ENCODE measurements at places on chromosomes 6 and 20.

GRCh38 chr20:46808565-46808964 lies 86.1 kb upstream of the EYA2 start:
- DNase-seq: no peak

GRCh38 chr20:20454367-20454766 lies 86.5 kb downstream of the INSM1 start:
- no peak for DNase-seq

GRCh38 chr6:46400898-46401297 lies 90.4 kb downstream of the RCAN2 start:
- DNase-seq: no peak

GRCh38 chr6:3138341-3138740 lies 19.0 kb downstream of the TUBB2A start:
- no peak for DNase-seq

DNA sequence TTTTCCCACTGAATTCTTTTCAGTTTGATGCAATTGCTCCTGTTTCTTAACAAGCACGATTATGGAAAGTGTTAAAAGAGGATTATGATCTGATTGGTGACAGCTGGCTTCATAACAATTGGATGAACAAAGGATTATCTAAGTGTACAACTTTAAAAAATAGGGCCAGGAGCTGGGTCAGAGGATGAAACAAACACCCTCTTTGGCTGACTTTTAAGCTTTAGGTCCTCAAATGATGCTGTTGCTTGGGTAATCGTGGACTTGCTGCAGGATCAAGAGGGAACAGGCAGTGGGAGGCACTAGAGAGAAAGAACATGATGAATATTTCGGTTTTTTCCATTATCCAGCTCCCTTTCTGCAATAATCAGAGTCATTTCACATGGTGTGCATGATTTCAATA lies 35.5 kb upstream of the TMX4 start:
- DNase-seq: no peak

DNA sequence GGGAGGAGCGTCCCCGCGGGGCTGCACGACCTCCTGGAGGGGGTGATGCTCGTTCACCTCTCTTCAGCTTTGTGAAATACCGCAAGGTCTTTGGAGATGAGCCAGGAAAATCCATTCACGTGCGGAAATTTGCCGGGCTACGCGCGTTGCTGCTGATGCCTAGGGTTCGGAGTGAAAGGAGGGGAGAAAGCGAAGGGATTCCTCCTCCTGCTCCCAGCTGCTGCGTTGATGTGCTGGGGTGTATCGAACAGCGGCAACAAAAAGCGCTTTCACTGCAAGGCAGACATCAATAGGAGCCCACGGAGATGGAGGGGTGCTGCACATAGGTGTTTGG lies 391 bp upstream of the B3GAT2 start:
- no peak for DNase-seq

- no peak for DNase-seq
Measured at GRCh38 chr6:144729502-144729901, 444.4 kb downstream of the UTRN start.

DNA sequence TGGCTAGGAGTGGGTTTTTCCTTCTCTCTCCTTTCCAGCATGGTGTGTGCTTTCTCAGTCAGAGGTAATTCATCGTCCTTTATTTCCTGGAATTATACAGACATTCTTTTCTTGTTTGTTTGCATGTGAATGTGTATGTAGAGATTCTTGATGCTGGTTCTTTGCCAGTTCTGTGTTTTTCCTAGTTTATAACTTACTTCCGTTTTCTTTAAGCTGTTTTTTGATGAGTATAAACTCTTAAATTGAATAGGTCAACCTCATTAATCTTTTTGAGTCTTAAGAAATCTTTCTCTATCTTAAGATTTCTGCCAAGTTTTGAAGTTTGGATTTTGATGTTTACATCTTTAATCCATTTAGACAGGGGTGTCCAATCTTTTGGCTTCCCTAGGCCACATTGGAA lies 38.7 kb downstream of the IGF2R start:
- no peak for DNase-seq

GRCh38 chr6:56951049-56951831 lies 3.7 kb upstream of the BEND6 start:
- no peak for DNase-seq

DNA sequence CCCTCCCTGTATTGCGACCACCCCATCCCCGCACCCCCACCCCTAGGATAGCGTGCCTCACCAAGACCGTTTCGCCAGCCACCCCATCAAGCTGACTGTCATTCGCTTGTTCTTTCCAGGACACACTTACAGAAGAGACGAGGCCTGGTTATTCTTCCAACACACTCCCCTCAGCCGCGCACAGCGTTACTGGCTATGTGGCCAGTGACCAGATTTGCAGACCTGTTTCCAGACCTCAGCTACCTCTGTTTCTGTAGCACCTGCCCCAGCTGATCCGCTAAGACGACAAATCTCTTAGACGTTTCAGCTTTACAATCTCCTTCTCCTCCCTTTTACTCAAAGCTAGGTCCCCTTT lies 26.1 kb downstream of the HLA-F start:
- DNase-seq: no peak
